Mononuclear cell (primary cell): ENCODE measurements at places on chromosomes 1 and 21. TPM values are rescaled to one million over a fixed set of nuclear protein-coding genes. Genes with fewer than 3 reads are reported as not detected.

The AMY1C gene
- total RNA-seq = not detected

The MROH7 gene
- 0.42 TPM for total RNA-seq

The OR2AK2 gene
- 0.10 TPM for total RNA-seq

The AK2 gene
- total RNA-seq = 29.1 TPM

The SPATA1 gene
- total RNA-seq = 0.73 TPM

The ARHGAP30 gene
- 60.3 TPM for total RNA-seq

The EFNA3 gene
- 0.21 TPM for total RNA-seq

The BCL2L15 gene
- total RNA-seq = 1.6 TPM

The MCOLN3 gene
- total RNA-seq = 0.63 TPM

The GJA5 gene
- total RNA-seq = under 0.01 TPM

The CYP4X1 gene
- total RNA-seq = not detected

The INTS7 gene
- total RNA-seq = 3.8 TPM

The ZSWIM5 gene
- 1.5 TPM for total RNA-seq

The HHIPL2 gene
- total RNA-seq = not detected

The CFHR2 gene
- total RNA-seq = not detected

The KMO gene
- total RNA-seq = 3.9 TPM

The IGFN1 gene
- total RNA-seq = under 0.01 TPM

The C1orf116 gene
- 0.63 TPM for total RNA-seq

The SIM2 gene
- not detected for total RNA-seq

The INKA2 gene
- total RNA-seq = 1.2 TPM
